ENCODE measurements at places on chromosomes 16 and 17. TPM values are rescaled to one million over a fixed set of nuclear protein-coding genes. Genes with fewer than 3 reads are reported as not detected.

PRR14 gene
- total RNA-seq: 44.1 TPM

DNA sequence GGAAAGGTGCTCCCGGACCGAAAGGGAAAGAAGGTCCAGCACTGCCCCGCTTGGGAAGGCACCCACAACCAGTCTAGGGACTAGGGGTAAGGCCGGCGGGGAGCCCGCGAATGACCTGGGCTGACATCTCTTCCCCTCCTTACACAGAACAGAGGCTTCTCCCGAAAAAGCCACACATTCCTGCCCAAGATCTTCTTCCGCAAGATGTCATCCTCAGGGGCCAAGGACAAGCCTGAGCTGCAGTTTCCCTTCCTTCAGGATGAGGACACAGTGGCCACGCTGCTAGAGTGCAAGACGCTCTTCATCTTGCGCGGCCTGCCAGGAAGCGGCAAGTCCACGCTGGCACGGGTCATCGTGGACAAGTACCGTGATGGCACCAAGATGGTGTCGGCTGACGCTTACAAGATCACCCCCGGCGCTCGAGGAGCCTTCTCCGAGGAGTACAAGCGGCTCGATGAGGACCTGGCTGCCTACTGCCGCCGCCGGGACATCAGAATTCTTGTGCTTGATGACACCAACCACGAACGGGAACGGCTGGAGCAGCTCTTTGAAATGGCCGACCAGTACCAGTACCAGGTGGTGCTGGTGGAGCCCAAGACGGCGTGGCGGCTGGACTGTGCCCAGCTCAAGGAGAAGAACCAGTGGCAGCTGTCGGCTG is 1.5 kb downstream of the CNP start:
- DNase-seq: no peak

GRCh38 chr17:60798576-60798975 is 120.9 kb downstream of the BCAS3 start:
- no peak for DNase-seq

DNA sequence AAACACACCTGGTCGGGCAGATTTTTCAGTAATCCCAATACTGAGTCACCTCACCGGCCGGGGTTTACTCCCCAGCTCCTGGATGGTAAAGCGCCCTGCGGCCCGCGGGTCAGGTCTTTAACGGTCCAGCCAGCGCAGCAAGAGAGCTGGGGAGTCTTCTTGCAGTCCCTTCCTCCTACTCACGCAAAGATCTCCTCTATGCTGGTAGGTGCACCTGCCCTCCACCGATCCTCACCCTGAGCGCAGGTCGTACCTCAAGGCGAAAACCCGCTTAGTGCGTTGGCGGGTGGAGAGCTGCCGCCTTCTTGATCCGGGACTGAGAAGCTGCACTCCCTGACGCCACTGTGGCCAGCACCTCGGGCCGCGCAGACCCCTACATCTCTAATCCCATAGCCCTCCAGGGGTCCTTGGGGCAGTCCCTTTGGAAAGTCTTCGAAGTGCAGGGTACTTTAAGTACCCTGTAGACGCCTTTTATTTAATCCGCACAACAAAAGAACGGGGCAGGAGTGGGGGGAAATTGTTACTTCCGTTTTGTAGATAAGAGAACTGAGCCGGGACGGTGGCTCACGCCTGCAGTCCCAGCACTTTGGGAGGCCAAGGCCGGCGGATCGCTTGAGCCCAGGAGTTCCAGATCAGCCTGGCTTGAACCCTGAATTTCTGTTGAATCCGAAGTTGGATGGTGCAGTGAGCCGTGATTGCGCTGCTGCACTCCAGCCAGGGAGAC is 10.4 kb upstream of the HOXB13 start:
- DNase-seq: no peak

DNA sequence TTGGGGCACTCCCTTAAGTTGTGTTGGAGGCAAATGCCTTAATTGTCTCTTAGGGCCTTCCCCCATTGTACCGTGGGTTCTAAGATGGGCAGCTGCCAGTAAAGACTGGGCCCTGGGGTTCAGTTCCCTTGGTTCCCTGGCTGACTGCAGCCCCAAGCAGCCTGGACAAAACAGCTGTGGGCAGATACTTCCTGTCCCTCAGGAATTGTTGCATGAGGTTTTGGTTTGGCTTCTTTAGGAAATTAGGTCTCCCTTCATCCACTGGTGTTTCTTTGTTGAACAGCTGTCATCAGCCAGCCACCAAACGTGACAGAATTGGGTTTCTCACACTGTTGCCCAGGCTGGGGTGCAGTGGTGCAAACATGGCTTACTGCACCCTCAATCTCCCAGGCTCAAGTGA is 42.0 kb upstream of the ETV4 start:
- no peak for DNase-seq

DNA sequence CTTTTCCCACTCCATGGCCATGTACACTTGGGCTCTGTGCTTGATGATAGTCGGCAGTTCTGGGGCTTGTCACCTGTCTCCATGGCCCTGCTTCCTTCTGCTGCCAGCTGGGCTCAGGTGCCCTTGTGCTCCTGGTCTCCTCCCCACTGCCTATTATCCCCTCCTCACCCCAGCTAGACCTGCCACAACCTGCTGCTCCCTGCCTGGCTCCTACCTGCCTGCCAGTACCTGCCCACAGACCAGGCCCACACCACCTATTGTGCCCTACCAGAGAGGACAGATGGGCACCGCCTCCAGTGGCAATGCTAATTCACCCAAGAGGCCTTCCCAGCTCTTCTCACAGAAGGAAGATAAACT is 538 bp upstream of the RAPGEFL1 start:
- no peak for DNase-seq

DNA sequence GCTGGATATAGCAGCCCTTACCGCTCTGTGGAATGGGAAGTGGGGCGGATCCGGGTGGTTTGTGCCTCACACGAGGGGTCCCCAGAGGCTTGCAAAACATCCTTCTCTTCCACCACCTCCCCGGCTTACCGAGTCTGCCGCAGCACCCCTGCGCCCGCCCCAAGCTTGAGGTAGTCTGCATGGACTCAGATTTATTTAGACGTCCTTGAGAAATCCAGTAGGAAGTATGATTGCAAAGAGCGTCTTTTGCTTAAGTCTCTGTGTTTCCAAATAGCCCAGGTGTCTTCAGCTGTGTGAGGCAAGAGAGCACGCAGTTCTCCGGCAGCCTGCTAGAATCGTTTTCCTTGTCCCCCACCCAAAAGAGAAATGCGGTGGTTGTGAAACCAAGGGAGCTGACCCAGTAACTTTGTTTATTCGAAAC is 2.4 kb downstream of the KIAA0513 start:
- DNase-seq: no peak

TBX4 gene
- not detected for total RNA-seq

GRCh38 chr17:20938988-20939615 is 103.7 kb downstream of the USP22 start:
- no peak for DNase-seq

CD300E gene
- not detected for total RNA-seq

Data from lower leg skin (tissue), 4 donors.